ENCODE measurements at places on chromosomes 3 and 15.

DNA sequence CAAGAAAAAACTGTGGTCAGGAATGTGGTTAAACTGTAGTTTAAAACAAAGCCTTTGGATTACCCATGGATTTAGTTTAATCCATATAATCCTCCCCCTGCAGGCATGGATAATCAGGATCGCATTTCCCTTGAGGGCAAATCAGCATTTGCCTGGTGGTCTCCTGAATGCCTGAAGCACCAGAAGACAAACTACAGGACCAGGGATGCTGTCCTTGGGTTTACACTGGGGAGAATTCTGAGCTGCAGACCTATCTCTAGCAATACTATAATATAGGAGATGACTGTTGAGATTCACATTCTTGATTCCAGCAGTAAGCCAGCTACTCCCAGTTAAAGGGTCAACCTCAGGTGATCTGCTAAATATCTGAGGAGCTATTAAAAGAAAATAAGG is 10.6 kb downstream of the PIK3CB start:
- H3K36me3 ChIP-seq: peaks cover 5% of the 10 kb centered on the region
- peaks cover 10% of the 10 kb centered on the region for H3K4me1 ChIP-seq
- no peaks in the 10 kb centered on the region for H3K27me3 ChIP-seq
- no peak overlapping the region for H3K4me3 ChIP-seq

DNA sequence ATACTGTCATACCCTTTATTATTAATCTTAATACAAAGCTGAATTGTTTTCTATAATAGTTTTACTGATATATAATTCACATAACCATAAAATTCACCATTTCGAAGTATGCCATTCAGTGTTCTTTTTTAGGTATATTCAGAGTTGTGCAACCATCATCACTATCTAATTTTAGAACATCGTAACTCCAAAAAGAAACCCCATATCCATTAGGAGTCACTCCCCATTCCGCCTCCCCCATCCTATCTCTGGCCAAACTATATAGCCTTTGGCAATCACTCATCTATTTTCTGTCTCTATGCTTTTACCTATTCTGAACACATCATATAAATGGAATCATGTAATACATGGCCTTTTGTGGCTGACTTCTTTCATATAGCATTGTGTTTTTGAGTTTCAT is 169.7 kb upstream of the GALNT15 start:
- no peaks in the 10 kb centered on the region for H3K36me3 ChIP-seq
- no peak overlapping the region for H3K4me3 ChIP-seq
- no peak overlapping the region for H3K27ac ChIP-seq
- peaks cover 54% of the 10 kb centered on the region for H3K27me3 ChIP-seq

GRCh38 chr15:63392361-63393009 is 10.8 kb upstream of the CA12 start:
- H3K27me3 ChIP-seq: peaks cover 45% of the 10 kb centered on the region
- no peaks in the 10 kb centered on the region for H3K36me3 ChIP-seq
- H3K4me3 ChIP-seq: no peak overlapping the region
- no peak for DNase-seq
- H3K27ac ChIP-seq: no peak overlapping the region

DNA sequence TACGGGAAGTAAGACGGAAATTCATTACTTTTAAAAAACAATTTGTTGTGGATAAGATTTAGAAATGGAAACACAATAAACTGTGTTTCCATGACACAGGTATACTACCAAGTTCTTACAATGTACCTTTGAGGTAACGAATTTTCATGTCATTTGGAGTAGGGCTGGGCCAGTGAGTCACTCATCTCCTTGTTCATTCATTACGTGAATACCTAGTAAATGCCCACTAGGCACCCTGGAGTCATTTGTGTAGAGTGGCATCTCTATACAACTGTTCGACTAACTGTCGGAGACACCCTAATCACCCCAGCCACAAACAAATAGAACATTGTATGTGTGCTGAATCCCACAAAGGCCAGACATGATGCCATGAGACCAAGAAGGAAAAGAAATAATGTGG is 94.8 kb downstream of the IGF1R start:
- H3K4me1 ChIP-seq: no peaks in the 10 kb centered on the region
- H3K36me3 ChIP-seq: no peaks in the 10 kb centered on the region
- peaks cover 19% of the 10 kb centered on the region for H3K27me3 ChIP-seq
- H3K27ac ChIP-seq: no peak overlapping the region

- no peaks in the 10 kb centered on the region for H3K27me3 ChIP-seq
- peaks cover 77% of the 10 kb centered on the region for H3K36me3 ChIP-seq
- no peak overlapping the region for H3K27ac ChIP-seq
These were observed 19.6 kb downstream of the NR1D2 start for GRCh38 chr3:23964537-23965235.

GRCh38 chr3:13027154-13027553 is 46.1 kb downstream of the IQSEC1 start:
- DNase-seq: no peak
- peak overlapping the region; percentile 14 for H3K27ac ChIP-seq
- no peak overlapping the region for H3K4me3 ChIP-seq
- H3K36me3 ChIP-seq: peaks cover 2% of the 10 kb centered on the region

DNA sequence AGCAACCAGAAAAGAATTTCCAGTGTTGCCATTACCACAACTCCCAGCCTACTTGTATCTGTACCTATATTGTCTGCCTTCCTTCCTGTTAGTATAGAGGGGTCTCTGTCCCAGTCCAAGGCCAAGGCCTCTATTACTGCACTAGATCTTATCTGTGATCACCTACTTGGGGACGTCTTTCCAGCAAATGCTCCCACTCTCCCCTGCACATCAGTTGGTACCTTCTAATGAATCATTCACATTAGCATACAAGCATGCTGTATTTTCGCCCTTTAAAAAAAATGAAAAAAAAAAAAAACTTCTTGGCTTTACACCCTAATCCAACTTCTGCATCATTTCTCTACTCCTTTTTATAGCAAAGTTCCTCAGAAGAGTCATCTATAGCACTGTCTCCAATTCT is 4.8 kb upstream of the AVEN start:
- no peak overlapping the region for H3K4me3 ChIP-seq
- H3K36me3 ChIP-seq: peaks cover 4% of the 10 kb centered on the region
- H3K27me3 ChIP-seq: no peaks in the 10 kb centered on the region
- H3K4me1 ChIP-seq: peaks cover 9% of the 10 kb centered on the region
- no peak overlapping the region for H3K27ac ChIP-seq

DNA sequence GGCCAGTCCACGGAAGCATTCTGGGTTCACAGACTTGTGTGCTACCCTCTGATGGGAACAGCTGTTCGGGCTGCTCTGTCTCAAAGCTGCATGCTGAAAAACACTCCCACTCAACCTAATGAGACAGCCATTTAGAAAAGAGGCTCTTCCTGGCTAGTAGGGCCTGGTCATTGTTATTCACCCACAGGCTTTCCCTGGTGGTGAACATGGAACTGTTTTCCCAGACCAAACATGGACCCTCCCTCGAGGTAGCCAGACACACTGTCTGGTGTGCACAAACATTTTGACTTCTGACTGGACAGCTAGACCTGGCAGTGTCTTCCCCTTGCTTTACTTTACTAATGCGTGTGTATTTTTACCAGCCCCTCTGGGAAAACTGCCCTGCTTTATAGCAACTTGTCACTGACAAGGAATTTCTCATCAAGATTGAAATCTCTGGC is 39.0 kb downstream of the MECOM start:
- no peak overlapping the region for H3K4me3 ChIP-seq
- H3K36me3 ChIP-seq: no peaks in the 10 kb centered on the region
- H3K4me1 ChIP-seq: no peaks in the 10 kb centered on the region
- peaks cover 8% of the 10 kb centered on the region for H3K27me3 ChIP-seq
- DNase-seq: no peak
- no peak overlapping the region for H3K27ac ChIP-seq

GRCh38 chr3:166223120-166223519 is 385.9 kb upstream of the BCHE start:
- no peak overlapping the region for H3K4me3 ChIP-seq
- no peak for DNase-seq
- no peaks in the 10 kb centered on the region for H3K36me3 ChIP-seq
- no peaks in the 10 kb centered on the region for H3K27me3 ChIP-seq
- no peaks in the 10 kb centered on the region for H3K4me1 ChIP-seq

GRCh38 chr3:159657176-159657575 is 331.5 kb upstream of the IL12A start:
- H3K27me3 ChIP-seq: no peaks in the 10 kb centered on the region
- H3K27ac ChIP-seq: no peak overlapping the region
- no peak for DNase-seq

DNA sequence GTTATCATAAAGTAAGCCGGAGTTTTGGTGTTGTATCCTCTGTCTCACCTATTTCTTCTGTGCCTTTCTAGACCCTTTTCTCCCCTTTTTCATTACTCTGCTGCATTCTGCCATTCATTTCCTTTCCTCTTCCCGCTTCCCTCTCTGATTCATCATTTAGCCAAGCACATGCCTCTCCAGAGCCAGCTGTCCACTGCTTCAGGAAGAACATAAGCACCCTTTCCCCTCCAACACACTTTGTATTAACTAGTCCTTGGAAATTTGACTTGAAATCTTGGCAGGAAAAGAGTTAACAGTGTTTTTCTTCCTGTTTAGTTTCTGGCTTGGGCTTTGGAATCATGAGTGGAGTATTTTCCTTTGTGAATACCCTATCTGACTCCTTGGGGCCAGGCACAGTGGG is 9.7 kb downstream of the APH1B start:
- no peaks in the 10 kb centered on the region for H3K27me3 ChIP-seq
- no peak overlapping the region for H3K27ac ChIP-seq
- peaks cover 14% of the 10 kb centered on the region for H3K36me3 ChIP-seq
- no peak for DNase-seq
- no peak overlapping the region for H3K4me3 ChIP-seq

DNA sequence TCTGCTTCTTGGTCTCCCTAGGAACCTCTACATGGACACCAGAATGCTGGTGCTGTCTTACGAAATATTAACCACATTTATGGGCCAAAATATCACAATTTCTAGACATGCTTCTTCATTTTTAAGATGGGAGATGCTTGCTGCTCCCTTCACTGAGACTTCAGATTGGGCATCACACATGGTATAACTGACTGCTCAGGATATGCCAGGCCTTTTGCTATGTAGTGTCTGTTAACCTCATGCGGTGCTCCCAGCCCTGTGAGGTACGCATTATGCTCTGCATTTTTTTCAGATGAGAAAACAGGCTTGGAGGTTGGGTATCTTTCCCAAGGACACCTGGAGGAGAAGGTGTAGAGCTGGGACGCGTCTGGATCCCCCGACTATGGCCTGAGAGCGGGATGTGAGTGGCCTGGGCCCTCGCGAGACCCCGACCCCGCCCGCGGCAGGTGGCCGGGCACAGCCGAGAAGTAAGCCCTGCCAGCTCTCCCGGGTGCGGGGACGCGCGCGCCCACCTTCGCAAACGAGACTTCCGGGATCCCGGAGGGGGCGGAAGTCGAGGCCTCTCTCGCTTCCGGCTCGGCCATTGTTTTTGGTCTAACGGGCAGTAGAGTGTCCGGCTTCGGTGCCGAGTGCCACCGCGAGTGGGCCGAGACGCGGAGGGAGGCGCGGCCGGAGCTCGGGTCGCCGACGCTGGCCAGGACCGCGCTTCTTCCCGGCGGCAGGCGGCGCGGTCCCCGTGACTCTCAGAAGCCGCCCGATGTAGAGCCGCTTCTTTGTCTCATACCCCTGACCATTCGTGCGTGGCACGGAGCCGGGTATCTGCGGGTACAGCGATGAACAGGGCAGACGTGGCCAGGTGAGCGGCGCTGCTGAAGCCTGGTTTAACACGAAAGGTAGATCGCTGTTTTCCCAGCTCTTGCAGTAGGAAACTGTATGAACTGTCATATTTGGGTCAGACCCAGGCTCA is at the start of gene ZKSCAN7:
Gene ZKSCAN7 (plus strand): TSS at position 568 of the 967 bp plus-strand sequence. CDS start 1,855 bp downstream, outside the sequence.
- peak within 1 kb of the TSS; percentile 91 for H3K4me3 ChIP-seq
- H3K27ac ChIP-seq: peak within 1 kb of the TSS; percentile 75
- peak; percentile 20 for DNase-seq
- H3K36me3 ChIP-seq: peaks cover 4% of the 10 kb centered on the region

DNA sequence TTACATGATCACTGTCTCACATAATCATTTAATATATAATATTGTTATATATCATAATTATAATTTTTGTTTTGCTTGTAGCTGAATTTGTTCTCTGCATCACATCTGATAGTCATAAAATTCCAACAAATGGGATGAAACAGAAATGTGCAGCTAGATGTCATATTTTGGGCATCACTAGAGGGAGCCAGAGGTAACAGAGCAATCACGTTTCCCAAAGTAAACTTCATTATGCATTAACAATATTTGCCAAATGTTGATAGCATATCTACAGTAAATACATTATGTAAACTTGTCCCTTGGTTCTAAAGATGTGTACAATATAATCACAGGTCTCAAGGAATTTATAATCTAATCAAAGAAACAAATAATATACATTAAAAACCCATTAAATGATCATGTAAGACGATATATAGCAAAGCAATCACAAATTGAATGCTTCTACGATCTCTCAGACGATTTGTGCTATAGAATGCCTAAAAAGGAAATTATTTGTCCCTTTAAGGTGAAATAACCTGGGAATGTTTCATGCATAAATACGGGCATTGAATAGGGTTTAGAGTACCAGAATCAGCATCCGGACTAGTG is 234.2 kb upstream of the MCTP2 start:
- H3K27me3 ChIP-seq: no peaks in the 10 kb centered on the region
- no peak overlapping the region for H3K4me3 ChIP-seq
- H3K36me3 ChIP-seq: no peaks in the 10 kb centered on the region
- no peak overlapping the region for H3K27ac ChIP-seq
- no peak for DNase-seq
- no peaks in the 10 kb centered on the region for H3K4me1 ChIP-seq

DNA sequence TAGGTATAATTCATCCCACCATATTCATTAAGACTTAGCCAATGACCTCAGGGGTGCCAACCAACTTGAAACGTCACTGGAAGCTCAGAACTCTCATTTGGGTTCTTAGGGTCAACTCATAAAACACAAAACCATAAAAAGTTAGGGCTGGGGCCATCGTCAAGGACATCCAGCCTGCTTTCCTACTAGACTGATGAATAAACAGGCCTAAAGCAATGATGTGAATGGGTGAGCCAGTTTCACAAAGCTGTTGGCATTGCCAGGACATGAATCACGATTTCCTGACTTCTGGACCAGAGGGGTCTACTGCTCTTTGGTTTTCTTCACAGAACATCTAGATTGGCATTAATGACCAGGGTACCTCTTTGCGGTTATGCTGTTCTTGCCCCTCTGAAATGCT is 64.7 kb downstream of the EOMES start:
- no peaks in the 10 kb centered on the region for H3K36me3 ChIP-seq
- peaks cover 8% of the 10 kb centered on the region for H3K27me3 ChIP-seq
- peaks cover 4% of the 10 kb centered on the region for H3K4me1 ChIP-seq
- H3K4me3 ChIP-seq: no peak overlapping the region
- no peak for DNase-seq

GRCh38 chr3:122562923-122563716 is 980 bp downstream of the PARP9 start:
- peaks cover 29% of the 10 kb centered on the region for H3K36me3 ChIP-seq
- H3K4me3 ChIP-seq: peak overlapping the region; percentile 90
- H3K27me3 ChIP-seq: no peaks in the 10 kb centered on the region
- peaks cover 73% of the 10 kb centered on the region for H3K4me1 ChIP-seq
- peak overlapping the region; percentile 86 for H3K27ac ChIP-seq

- no peaks in the 10 kb centered on the region for H3K36me3 ChIP-seq
- H3K4me3 ChIP-seq: no peak overlapping the region
- H3K27me3 ChIP-seq: no peaks in the 10 kb centered on the region
- no peak for DNase-seq
- no peaks in the 10 kb centered on the region for H3K4me1 ChIP-seq
These were observed 151.3 kb downstream of the OR4M2 start for GRCh38 chr15:22231603-22232002.

- DNase-seq: no peak
- H3K27me3 ChIP-seq: no peaks in the 10 kb centered on the region
- no peaks in the 10 kb centered on the region for H3K4me1 ChIP-seq
- no peak overlapping the region for H3K4me3 ChIP-seq
- no peak overlapping the region for H3K27ac ChIP-seq
- no peaks in the 10 kb centered on the region for H3K36me3 ChIP-seq
These were observed 196.9 kb downstream of the C3orf38 start for GRCh38 chr3:88346643-88347042.

Measured in central memory CD8-positive, alpha-beta T cell (primary cell).